ENCODE measurements at places on chromosomes 7 and 10.

DNA sequence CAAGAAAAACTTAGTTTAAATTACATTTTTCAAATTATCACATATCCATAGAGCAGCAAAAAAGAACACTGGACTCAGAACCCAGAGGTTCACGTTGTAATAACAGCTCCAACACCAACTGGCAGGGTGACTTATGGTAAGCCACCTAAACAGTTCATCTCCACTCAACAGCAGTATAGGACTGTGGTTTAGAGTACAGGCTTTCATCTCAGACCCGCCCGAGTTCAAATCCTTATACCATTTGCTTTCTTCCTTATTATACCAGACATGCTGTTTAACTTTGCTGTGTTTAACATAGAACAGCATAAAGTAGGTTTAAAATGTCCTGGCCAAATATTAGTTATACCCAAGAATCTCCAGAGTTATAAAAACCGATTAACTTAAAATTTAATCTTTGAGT lies 97.9 kb downstream of the ARHGAP21 start:
- DNase-seq: no peak

- DNase-seq: no peak
Measured at GRCh38 chr7:64515330-64515729, 47.5 kb downstream of the ZNF680 start.

DNA sequence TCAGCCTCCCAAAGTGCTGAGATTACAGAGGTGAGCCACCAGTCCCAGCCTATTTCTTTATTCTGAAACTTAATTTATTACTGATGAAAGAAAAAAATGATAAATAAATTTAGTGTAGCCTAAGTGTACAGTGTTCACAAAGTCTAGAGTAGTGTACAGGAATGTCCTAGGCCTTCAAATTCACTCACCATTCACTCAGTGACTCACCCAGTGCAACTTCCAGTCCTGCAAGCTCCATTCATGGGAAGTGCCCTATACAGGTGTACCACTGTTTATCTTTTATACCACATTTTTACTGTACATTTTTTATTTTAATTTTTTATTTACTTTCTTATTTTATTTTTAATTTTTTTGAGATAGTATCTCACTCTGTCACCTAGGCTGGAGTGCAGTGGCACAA lies 12.2 kb downstream of the MRLN start:
- DNase-seq: no peak

DNA sequence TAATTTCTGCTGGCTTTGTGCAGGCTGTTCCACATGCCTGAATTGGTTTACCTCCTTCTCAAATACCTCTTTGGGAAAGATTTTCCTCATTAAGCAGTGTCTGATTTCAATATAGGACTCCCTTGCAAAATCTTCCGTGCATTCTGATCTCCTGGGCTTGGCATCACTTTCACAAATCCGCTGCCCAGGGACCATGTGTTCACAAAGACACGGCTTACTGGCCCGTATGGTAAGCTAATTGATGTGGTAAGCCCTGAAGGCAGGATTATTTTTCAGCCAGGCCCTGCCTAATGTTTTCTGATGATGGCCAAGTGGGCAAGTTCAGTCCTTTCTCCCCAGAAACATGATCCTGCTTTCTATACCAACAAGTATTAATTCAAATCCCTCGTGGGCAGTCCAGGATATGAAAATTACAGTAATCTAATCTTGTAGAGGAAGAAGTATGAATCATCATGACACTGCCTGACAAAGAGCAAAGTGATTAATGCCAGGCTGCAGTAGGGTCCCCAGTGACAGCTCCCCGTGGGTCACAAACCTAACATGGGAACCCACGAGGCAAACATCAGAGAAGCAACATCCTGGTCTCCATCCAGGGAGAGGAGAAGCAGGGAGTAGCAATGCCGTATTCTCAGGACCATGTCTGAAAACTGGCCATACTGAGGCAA lies 11.6 kb upstream of the SVIL start:
- no peak for DNase-seq

- DNase-seq: no peak
Measured at GRCh38 chr7:49875336-49875735, 101.9 kb downstream of the VWC2 start.

- DNase-seq: peak; percentile 4
Measured at GRCh38 chr7:10708447-10708846, 265.2 kb upstream of the PHF14 start.

GRCh38 chr10:13969792-13970140 lies 361.0 kb downstream of the FRMD4A start:
- no peak for DNase-seq

DNA sequence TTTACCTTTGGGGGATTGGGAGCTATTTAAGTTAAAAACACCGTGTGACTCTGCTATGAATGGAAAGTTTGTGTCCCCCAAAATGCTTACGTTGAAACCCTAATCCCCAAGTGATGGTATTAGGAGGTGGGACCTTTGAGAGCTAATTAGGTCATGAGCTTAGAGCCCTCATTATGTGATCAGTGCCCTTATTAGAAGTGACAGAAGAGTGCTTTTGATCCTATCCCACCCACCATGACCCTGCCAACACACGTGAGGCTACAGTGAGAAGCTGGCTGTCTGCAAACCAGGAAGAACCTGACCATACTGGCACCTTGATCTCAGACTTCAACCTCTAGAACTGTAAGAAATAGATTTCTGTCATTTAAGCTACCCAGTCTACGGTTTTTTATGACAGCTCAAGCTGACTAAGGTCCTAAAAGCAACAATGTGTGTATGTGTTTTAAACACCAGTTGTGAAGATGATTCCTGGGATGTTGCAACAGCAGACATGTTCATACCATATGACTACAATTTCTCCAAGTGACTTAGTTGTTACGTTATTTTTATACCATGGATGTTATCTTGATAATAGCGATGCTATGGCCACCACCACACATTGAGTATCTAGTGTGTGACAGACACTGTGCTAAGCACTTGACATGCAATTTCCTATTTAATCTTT lies 124.4 kb downstream of the PIP4K2A start:
- no peak for DNase-seq

GRCh38 chr10:33095867-33096815 lies 138.1 kb upstream of the ITGB1 start:
- DNase-seq: no peak

GRCh38 chr7:18345641-18346234 lies 149.8 kb upstream of the HDAC9 start:
- peak; percentile 56 for DNase-seq

DNA sequence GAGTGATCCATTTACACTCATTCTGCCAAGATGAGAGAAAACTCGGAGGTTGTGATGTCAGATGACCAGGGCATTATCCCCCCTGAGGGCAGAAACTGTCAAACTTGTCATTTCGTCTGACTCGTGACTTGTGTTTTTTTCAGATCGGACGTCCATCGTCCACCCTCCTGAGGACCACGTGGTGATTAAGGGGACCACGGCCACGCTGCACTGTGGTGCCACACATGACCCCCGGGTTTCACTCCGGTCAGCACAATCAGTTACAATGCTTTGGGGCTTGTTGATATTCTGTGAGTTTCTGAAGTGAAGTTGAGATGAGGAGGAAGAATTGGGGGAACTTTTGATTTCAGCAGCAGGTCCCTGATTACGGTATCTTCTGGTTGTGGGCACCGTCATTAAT lies 670.3 kb downstream of the SDK1 start:
- DNase-seq: no peak

DNA sequence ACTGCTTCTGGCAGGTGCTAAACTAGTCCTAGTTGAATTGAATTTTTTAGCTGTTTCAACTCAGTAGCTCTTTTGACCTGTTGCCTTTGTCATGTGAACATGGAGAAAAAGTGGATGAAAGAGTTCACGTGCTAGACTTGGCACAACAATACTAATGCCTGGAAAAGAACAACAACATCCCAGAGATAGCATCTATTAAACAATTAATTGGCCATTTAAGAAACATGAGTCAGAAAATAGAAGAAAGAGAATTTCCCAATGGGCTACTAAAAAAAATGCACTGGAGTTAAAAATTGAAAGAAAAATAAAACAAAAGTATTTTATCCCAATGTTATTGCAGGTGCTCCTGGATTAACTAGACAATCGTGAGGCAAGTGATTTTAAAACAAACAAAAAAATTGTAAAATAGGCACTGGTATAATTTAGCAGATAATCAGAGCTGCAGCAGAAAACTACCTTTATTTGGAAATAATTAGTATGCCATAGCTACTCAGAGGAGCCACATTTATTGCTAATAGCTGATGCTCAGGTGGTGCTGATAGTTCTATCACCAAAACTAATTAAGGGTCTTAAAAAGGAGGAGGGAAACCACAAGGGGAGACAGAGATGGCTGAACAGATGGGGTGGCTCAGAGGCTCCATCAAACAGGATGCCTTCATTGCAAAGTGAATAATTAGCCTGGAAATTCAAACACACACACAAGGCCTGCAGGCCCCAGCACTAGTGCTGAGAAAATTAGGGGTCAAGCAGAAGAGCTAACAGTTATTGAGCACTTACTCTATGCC lies 17.6 kb downstream of the CCDC71L start:
- no peak for DNase-seq

All from midbrain (tissue), 1 donor.